ENCODE measurements at places on chromosomes 5 and 9. TPM values are rescaled to one million over a fixed set of nuclear protein-coding genes. Genes with fewer than 3 reads are reported as not detected.

DNA sequence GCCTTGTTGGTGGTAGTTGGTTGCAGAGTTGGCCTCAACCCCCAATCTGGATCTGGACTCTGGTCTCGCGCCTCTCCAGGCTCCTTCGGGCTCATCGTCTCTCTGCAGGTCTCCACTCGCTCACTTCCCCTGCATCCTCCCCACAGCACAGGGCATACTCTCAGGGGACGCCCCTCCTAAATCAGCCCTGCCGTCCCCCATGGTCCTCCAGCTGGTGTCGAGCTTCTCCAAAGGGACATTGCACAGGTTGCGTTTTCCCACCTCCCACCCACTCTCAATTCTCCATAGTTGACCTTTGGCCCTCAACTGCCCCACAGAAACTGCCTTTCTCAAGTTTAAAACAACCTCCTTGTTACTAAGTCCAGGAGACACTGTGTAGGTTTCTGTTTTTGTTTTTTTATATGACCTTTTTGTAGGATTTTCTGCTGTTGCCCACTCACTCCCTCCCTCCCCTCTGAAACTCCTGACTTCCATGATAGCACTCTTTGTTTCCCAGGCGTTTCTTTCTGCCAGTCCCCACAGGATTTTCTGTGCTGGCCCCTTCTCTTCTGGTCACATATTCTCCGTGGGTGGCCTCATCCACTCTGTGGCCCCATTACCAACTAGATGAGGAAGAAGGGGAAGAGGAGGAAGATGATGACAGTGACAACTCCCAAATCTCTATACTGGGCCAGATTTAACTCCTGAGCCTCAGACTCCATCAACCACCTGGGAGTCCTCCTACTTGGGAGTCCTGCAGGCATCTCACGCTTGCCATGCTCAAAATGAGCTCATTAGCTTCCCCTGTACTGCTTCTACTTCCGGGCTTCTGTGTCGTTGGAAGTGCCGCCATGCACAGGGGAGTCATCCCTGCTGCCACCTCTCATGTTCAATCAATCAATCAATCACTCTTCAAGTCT lies 50.3 kb downstream of the ALG2 start:
- no peaks in the 10 kb centered on the region for H3K36me3 ChIP-seq
- H3K4me1 ChIP-seq = peaks cover 23% of the 10 kb centered on the region
- H3K27me3 ChIP-seq = no peaks in the 10 kb centered on the region
- DNase-seq = no peak

GMCL2 gene
- total RNA-seq = 0.14 TPM

DNA sequence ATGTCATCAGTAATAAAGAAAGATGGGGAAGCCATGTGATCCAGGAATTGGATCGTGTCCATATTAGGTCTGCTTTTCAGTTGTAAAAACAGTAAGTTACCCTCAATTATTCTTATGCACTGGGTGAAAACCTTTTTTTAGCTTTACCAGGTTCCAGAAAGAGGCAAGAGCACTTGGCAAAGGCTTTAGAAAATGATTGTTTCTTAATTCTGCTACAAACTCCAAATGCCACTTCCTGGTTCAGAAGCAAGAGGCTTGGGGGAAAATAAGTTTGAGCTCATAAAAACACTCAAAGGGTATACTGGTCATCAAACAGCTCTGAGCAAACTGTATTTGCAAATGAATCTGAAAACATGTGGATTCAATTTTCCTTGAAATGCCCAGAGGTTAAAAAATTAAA lies 615.6 kb downstream of the EBF1 start:
- H3K27ac ChIP-seq = no peak overlapping the region
- peaks cover 6% of the 10 kb centered on the region for H3K4me1 ChIP-seq
- no peak for DNase-seq
- H3K4me3 ChIP-seq = no peak overlapping the region
- H3K27me3 ChIP-seq = peaks cover 2% of the 10 kb centered on the region

IL9 gene
- total RNA-seq = not detected

DNA sequence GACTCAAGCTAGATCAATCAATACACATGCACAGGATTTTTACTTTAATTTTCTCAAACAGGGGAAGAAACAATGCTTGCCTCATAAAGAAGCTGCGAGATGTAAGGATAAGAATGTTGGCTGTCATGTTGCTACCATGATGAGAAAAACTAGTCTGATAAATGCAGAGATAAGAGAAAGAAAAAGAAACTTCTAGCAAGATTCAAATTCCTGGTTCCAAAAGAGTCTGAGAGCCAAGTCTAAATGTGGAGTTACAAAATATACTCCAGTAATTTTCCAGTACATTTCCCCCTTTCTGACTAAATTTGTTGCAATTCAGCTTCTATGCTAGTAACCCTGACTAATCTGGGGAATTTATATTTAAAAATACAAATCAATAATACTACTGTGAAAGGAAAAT lies 10.4 kb upstream of the ANXA1 start:
- H3K36me3 ChIP-seq = no peaks in the 10 kb centered on the region
- no peak overlapping the region for H3K27ac ChIP-seq
- DNase-seq = no peak
- H3K27me3 ChIP-seq = no peaks in the 10 kb centered on the region

DNA sequence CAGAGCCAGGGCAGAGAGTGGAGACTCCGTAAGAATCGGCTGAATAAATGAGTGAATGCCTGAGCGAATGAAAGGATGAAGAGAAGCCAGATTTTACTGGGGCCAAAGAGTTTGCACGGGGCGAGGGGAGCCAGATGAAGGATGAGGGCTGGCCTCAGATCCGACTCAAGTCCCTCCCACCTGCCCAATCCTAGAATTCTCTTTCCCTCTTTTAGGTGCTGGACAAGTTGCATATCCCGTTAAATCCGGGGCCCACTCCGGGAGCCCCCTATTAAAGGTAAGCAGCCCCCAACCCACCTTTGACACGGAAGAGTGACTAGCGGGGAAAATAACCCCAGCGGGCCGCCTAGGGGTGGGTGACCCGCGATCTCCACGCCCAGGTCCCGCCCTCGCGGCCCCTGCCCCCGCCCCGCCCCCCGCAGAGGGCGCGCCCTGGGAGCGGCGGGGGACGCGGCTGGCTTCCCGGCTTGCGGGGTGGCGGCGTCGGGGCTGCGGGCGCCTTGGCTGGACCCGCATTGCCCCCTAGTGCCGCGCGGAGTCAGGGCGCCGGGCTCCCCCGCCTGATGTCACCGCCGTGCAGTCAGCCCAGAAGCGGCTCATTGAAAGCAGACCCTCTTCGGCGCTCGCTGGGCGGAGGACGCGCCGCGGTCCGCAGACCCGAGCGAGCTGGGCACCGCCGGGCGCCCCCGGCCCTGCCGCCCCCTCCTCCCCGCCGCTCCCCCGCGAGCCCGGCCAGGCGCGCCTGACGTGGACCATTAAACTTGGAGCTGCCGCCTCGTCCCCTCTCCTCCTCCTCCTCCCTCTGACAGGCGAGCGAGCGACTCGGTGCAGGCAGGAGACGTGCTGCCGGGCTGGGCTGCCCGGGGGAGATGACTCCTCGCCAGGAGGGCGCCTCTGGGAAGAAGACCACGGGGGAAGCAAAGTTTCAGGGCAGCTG lies at the start of gene ADRA1B:
TSS of gene ADRA1B (plus strand) at position 579 of the 937 bp plus-strand sequence. CDS start 424 bp downstream, outside the sequence.
- H3K4me1 ChIP-seq = peaks cover 15% of the 10 kb centered on the region
- DNase-seq = peak; percentile 45
- H3K27ac ChIP-seq = no peak within 1 kb of the TSS
- H3K36me3 ChIP-seq = no peaks in the 10 kb centered on the region
- H3K4me3 ChIP-seq = peak within 1 kb of the TSS; percentile 58

DNA sequence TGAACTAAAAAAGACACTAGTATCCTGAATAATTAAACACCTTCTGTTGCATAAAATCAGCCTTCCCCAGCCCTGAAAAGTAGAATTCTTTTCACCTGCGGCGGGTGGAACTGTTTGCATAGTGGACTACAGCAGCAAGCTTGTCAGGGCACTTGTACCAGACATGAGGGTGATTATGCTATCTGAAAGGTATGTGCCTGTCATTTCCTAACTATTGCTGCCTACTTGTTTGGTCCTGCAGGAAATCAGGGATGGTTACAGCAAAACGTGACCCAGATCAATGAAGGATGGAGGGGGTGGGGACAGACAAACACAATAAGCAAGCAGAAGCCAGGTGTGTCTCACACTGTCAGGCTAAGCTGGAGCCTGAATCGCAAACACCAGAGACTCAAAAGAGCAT lies 385.6 kb downstream of the MLLT3 start:
- H3K27me3 ChIP-seq = no peaks in the 10 kb centered on the region
- DNase-seq = no peak
- peaks cover 5% of the 10 kb centered on the region for H3K36me3 ChIP-seq
- no peak overlapping the region for H3K4me3 ChIP-seq
- peaks cover 10% of the 10 kb centered on the region for H3K4me1 ChIP-seq

GRCh38 chr5:170493028-170493820 lies 10.6 kb upstream of the KCNIP1 start:
- no peaks in the 10 kb centered on the region for H3K4me1 ChIP-seq
- no peak overlapping the region for H3K27ac ChIP-seq
- no peaks in the 10 kb centered on the region for H3K36me3 ChIP-seq
- no peak for DNase-seq
- no peak overlapping the region for H3K4me3 ChIP-seq

PKN3 gene
- 2.2 TPM for total RNA-seq

- peaks cover 9% of the 10 kb centered on the region for H3K27me3 ChIP-seq
- no peak for DNase-seq
- no peak overlapping the region for H3K27ac ChIP-seq
- H3K4me1 ChIP-seq = peaks cover under 1% of the 10 kb centered on the region
- no peak overlapping the region for H3K4me3 ChIP-seq
Measured at GRCh38 chr5:142366007-142366406, 41.2 kb upstream of the SPRY4 start.

GRCh38 chr9:8337834-8338766 lies 538.5 kb upstream of the DMAC1 start:
- H3K27ac ChIP-seq = no peak overlapping the region
- peaks cover 4% of the 10 kb centered on the region for H3K27me3 ChIP-seq
- DNase-seq = no peak
- no peaks in the 10 kb centered on the region for H3K4me1 ChIP-seq
- no peaks in the 10 kb centered on the region for H3K36me3 ChIP-seq
- no peak overlapping the region for H3K4me3 ChIP-seq

OR13D1 gene
- total RNA-seq = not detected

CNTNAP3B gene
- total RNA-seq = not detected

DNA sequence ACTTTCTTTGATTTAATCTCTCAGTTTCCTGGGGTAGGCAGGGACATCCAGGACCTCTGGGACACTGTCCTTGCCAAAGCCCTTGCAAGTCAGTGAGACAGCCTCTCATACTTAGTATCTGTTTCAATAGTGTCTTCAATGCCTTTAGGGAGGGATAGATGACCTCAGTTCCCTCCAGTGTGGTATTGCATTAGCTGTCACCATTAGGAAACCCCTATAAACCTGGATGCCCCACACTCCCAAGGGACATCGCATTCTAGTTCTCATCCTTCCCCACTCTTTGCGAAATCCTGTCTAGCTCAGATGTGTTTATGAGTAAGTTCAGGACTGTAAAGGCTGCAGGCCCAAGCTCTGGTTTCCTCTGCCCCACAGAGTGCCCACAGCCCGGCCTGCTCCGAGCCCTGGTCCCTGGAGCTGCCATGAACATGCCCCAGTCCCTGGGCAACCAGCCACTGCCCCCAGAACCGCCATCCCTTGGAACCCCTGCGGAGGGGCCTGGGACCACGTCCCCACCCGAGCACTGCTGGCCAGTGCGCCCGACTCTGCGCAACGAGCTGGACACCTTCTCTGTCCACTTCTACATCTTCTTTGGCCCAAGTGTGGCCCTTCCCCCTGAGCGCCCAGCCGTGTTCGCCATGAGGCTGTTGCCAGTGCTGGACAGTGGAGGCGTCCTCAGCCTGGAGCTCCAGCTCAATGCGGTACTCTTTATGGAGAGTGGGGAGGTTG lies 13.2 kb downstream of the TMEM8B start:
- no peak overlapping the region for H3K27ac ChIP-seq
- peaks cover 49% of the 10 kb centered on the region for H3K4me1 ChIP-seq
- no peaks in the 10 kb centered on the region for H3K27me3 ChIP-seq
- peaks cover 4% of the 10 kb centered on the region for H3K36me3 ChIP-seq
- no peak for DNase-seq
- H3K4me3 ChIP-seq = no peak overlapping the region

Measured in naive thymus-derived CD8-positive, alpha-beta T cell (primary cell).